ENCODE measurements at places on chromosomes 11 and 22.

DNA sequence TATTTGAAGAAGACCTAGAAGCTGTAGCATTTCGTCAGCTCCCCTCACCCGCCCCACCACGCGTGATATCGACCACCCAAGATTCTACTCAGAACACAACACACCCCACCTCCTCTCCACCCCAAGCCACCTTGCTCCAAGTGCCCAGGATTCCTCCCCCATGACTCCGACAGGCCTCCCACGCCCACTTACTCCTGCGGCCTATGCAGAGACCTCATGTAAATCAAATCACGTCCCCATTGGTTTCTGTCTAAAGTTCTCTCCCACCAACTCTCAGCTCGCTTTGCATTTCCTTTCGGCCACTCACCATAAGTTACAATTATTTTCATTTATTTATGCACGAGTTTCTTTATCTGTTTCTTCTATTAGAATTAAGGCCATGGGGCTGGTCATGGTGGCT lies 11.0 kb downstream of the TMEM151A start:
- no peak for DNase-seq

DNA sequence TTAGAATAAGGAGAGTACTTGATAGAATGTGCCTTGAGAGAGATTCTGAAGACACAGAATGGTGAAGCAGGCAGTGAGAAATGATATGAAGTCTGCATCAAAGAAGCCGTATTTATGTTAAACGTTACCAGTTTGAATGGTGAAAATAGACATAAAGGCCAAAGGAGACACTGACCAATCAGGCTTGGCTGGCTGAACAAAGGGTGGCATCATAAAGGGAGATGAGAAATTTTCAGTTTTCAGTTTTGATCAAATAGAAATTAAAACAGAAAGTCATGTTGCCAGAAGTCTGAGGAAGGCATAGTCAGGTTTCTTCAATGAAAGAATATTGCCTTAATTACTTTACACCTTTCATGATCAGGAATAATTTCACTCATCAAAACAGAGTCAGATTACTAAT lies 6.6 kb downstream of the OR51F1 start:
- DNase-seq: no peak

GRCh38 chr22:20582520-20583361 lies 75.3 kb downstream of the MED15 start:
- no peak for DNase-seq

- DNase-seq: no peak
Observed at GRCh38 chr11:101759771-101760450, 154.9 kb upstream of the CEP126 start.

DNA sequence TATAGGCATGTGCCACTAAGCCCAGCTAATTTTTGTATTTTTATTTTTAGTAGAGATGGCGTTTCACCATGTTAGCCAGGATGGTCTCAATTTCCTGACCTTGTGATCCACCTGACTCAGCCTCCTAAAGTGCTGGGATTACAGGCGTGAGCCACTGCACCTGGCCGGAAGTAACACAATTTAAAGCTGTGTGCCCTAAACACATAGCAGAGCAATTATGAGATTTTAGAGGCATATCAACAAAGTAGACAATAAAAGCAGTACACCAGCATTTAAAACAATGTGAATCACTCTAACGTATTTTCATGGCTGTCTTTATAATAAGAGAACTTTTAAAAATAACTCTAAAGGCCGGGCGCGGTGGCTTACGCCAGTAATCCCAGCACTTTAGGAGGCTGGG lies 42.4 kb downstream of the PRR14L start:
- DNase-seq: no peak

GRCh38 chr22:22687638-22688500 lies 43.5 kb downstream of the GGTLC2 start:
- peak; percentile 29 for DNase-seq

DNA sequence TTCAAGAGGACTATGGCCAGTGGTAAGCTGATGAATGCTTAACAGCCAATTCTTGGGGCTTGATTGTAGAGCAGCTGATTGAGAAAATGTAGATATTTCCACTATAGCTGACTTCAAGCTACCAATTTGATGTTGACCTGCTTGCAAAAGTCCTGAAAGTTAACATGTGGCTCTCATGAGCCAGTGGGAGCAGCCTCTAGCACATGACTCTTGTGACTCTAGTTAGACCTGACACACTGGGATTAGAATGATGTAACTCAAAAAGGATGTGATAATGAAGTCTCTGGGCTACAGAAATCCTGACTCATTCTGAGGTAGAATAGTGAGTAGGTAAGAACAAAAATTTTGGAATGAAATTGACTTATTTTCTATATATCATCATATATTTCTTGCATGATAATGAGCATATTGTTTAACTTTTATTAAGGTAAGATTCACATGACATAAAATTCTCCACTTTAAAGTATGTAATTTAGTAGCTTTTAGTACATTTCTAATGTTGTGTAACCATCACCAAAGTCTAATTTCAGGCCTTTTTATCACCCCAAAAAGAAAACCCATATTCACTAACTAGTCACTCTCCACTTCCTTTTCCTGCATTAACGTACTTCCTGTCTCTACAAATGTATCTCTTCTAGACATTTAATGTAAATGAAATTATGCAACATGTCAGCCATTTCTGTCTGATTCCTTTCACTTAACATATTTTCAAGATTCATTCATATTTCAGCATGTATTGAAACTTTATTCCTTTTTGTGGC lies 16.1 kb upstream of the OR52H1 start:
- DNase-seq: no peak

- DNase-seq: no peak
Observed at GRCh38 chr22:19066531-19067271, 55.5 kb downstream of the DGCR2 start.

- DNase-seq: no peak
Observed at GRCh38 chr11:28346209-28346608, 238.0 kb downstream of the METTL15 start.

DNA sequence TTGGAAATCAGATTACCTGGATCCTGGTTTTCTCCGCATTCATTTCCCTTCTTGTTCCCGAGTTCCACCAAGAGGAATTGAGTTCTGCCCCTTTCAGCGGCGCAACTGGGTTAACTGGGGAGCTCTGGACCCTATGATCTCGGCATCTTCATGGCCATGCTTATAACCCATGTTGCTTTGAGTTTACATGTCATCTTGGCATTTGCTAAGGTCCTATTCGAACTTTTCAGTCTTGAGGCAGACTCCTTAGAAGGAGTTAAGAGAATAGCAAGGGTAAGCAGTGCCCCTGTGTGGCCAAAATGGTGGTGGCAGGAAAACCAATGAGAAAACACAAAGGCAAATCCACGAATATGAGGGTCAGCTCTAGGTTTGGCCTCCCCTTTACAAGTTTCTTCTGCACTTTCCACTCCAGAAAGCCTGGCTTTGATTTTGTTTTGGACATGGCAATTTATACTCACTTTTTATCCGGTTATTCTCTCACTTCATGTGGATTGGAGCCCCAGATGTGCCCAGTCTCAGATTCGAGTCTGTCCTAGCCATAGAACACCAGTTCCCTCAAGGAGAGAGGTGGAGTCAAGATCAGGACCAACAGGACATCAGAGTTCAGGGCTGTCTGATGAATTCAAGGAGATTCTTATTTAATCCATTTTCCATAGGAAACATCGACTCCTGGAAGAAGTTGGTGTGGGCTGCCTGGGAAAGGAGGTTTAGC lies 55.3 kb upstream of the FBXO3 start:
- DNase-seq: peak; percentile 56

DNA sequence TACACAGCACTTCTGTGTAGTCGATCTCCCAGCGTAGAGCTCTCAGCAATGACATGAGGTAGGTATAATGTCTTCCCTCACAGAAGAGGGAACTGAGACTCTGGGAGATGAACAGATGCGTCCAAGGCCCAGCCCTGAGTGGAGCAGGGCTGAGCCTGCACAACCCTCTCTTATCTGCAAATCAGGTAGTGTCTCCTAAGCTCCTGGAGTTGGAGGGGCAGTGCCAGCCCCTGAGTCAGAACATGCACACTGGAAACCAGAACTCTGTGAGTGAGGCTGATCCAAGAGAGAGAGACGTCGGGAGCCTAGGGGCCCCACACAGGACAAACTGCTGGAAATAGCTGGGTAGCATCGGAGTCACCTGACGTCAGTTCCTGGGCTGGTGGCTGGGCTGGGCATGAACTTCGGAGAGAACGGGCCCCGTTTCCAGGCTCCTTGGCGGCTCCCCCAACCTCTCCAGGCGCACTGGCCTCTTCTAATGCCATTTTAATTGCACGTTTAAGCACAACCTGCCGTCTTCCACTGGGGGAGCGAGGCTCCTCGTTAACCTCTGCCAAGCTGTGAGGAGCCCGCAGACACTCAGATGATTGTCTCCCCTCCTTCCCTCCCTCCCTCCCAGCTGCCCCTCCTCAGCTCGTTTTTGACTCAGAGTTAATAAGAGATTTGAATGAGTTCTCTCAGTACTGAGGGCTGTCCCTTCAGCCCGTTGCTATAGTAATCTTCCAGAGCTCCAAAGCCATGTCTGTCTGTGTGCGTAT lies 191.2 kb upstream of the TBCEL start:
- DNase-seq: no peak

- DNase-seq: no peak
Observed at GRCh38 chr11:7220636-7221035, 31.1 kb upstream of the SYT9 start.

DNA sequence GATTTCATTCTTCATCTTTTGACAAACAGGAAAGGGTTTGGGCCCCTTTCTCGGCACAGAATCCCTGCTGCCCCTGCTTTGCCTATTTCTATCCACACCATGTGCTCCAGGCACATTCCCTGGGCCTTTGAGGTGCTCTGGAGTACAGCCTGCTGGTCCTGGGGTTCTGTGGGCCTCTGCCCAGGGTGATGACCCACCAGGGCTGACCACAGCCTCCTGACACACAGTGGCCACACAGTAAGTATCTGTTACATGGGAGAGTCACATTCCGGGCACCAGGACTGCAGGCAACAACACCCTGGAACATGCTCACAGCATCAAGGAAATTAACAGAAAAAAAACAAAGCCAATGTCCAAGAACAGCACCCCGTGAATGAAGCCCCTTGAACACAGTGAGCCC lies 39.1 kb downstream of the SCUBE2 start:
- DNase-seq: no peak

- DNase-seq: no peak
Observed at GRCh38 chr11:134357545-134357839, 25.7 kb downstream of the GLB1L2 start.

DNA sequence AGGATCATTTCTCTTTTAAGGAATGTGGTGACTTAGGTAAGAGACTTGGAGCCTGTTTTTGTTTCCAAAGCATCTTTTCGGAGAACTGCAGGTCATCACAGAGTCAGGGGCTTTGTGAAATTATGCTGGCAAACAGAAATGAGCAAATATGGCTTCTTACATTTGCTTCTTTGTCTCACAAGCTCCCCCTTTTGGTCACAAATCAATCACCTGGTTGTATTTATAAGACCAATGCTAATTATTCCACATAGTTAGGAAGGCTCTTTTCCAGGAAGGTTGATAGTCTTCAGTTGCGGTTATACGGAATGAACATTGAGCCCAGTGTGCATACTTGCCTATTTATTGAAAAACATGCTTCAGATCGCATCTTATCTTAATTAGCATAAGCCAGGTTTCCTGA lies 34.6 kb upstream of the CEP126 start:
- DNase-seq: no peak

GRCh38 chr11:77287615-77288273 lies 13.7 kb downstream of the GDPD4 start:
- no peak for DNase-seq

DNA sequence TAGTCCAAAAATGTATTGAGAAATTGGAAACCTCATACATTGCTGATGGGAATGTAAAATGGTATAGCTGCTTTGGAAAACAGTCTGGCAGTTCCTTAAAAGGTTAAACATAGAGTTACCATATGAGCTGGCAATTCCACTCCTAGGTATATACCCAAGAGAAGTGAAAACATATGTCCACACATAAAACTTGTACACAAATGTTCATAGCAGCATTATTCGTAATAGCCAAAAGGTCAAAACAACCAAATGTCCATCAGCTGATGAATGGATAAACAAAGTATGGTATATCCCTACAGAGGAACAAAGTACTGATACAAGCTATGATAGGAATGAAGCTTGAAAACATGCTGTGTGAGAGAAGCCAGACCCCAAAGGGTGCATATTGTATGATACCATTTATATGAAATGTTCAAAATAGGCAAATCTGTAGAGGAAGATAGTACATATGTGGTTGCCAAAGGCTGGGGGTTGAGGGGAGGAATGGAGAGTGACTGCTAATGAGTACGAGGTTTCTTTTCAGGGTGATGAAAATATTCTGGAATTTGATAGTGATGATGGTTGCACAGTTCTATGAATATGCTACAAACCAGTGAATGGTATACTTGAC lies 85.8 kb downstream of the ZBTB16 start:
- DNase-seq: no peak

DNA sequence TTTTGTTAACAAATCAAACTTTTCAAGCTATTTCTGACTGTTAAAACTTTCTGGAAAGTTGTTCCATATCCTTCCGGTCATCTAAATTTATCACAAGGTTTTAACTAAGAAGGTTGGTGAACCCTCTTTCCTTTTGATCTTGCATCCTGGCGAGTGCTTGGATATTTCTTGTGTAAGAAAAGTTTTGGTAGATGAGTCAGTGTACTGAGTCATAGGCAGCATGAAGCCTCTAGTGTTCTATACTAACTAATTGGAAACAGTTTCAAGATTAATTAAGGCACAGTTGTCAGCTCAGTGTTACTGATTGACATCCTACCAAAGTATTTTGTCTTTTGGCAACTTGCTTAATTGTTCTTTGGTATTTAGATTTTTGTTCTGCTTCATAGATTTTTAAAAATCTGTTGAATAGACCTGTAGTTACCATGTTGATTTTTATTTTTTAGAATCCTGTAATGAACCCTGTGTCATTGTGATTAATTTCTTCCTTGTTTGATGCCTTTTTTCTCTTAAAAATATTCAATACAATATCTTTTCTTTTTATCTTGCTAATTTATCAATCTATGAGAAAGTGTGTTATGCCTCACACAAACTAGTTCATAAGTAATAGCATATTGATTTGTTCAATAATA lies 38.0 kb downstream of the METTL15 start:
- no peak for DNase-seq

- DNase-seq: no peak
Observed at GRCh38 chr11:15780837-15781236, 575.5 kb downstream of the SOX6 start.

GRCh38 chr11:19013181-19013857 lies 47.2 kb downstream of the MRGPRX2 start:
- no peak for DNase-seq

GRCh38 chr11:133947321-133947756 lies 9.4 kb downstream of the IGSF9B start:
- peak; percentile 50 for DNase-seq

DNA sequence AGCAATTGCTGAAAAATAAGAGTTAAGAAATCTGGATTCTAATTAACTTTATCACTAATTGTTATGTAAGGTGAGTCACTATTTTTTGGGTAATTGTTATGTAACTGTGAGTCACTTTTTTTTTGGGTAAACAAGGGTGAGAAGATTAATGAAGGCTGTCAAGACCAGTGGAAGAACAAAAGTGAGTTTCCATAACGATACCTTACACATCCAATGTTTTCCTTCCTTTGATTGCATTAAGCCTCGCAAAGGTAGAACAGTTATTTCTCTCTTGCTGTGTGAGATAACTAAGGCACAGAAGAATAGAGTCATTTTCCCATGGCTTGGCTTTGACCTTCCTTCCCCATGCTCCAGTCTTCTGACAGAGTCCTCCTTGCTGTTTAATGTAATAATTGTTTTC lies 374.7 kb downstream of the DDX10 start:
- DNase-seq: no peak

- DNase-seq: no peak
Observed at GRCh38 chr22:35479985-35480550, 60.6 kb upstream of the RASD2 start.

Measured in CD4-positive, alpha-beta T cell treated with Interleukin-4 for 4 hours (primary cell).